ENCODE measurements at places on chromosomes 11 and 22.

GRCh38 chr11:63716046-63716445, 34.7 kb downstream of the RTN3 start:
- no peak for DNase-seq

- no peak for DNase-seq
These were observed 29.2 kb downstream of the CPT1A start for GRCh38 chr11:68812526-68812925.

DNA sequence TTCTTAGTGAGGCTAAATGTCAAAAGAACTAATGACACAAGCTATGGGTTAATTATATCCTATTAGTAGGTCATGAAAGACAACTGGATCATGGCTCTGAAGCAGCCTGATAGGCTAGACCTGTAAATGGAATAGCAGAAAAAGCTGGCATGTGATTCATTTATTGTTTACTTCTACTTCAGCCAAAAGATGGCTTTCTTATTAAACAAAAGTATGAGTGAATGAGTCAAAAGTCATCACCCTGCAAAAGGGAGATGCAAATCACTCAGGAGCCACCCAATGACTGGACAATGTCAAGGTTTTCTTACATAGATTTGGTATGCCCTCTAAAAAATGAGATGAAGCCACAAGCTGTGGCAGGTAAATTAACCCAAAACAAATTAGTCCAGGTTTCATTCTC, 138.0 kb downstream of the TRPC6 start:
- DNase-seq, result no peak

GRCh38 chr11:47488111-47488510, 39.2 kb upstream of the RAPSN start:
- no peak for DNase-seq

GRCh38 chr22:28715611-28716010, 26.0 kb downstream of the CHEK2 start:
- no peak for DNase-seq

DNA sequence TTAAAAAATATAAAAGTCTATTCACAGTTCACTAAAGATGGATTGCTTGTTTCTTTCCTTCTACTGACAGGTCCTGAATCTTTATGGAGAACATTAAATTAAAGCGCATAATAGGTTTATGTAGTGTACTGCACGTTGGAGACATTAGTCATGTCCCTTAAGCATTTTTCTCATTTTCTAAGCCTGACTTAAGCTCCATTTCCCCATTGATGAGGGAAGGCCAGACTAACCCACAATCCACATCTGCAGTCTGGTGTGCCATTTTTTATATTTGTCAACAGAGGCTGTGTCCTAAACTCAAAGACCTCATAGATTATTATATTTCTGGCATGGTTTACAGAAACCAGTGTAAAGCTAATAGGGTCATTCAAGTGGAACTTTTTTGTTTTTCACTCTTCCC, 39.9 kb downstream of the CADM1 start:
- DNase-seq, result no peak
